ENCODE measurements at places on chromosomes 2 and 18. TPM values are rescaled to one million over a fixed set of nuclear protein-coding genes. Genes with fewer than 3 reads are reported as not detected.

GRCh38 chr2:122660786-122661634, 905.6 kb downstream of the TSN start:
- H3K4me3 ChIP-seq: peak overlapping the region; percentile 48
- peak; percentile 96 for DNase-seq
- peak overlapping the region; percentile 94 for H3K27ac ChIP-seq

DNA sequence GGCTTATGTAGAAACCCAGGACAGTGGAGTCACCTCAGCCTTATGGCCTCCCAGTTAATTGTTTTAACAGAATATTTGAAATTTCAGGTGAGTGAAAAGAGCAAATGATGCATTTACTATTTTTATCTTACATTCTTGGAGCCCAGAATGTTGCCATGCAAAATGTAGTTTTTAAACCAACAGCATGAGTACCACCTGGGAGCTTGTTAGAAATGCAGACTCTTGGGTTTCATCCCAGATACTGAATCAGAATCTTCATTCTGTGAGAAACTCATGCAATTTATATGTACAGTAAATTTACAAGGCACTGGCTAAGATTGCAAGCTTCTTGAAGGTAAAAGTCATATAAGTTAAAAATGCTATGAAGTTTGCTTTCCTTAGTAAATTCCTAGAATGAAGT, 654.5 kb upstream of the CDH2 start:
- H3K4me3 ChIP-seq: no peak overlapping the region
- no peaks in the 10 kb centered on the region for H3K36me3 ChIP-seq
- peaks cover 31% of the 10 kb centered on the region for H3K4me1 ChIP-seq
- H3K27ac ChIP-seq: no peak overlapping the region
- no peaks in the 10 kb centered on the region for H3K27me3 ChIP-seq

VWA3B gene
- total RNA-seq: not detected

DPYSL5 gene
- total RNA-seq: 10.3 TPM

- H3K27me3 ChIP-seq: peaks cover 8% of the 10 kb centered on the region
- peak overlapping the region; percentile 89 for H3K4me3 ChIP-seq
- H3K36me3 ChIP-seq: no peaks in the 10 kb centered on the region
- H3K4me1 ChIP-seq: 0 out of 2 replicates have a peak, but pooled peaks cover 2% of the 10 kb centered on the region
Measured at GRCh38 chr18:49459404-49460171, 857 bp downstream of the DYM start.

DNA sequence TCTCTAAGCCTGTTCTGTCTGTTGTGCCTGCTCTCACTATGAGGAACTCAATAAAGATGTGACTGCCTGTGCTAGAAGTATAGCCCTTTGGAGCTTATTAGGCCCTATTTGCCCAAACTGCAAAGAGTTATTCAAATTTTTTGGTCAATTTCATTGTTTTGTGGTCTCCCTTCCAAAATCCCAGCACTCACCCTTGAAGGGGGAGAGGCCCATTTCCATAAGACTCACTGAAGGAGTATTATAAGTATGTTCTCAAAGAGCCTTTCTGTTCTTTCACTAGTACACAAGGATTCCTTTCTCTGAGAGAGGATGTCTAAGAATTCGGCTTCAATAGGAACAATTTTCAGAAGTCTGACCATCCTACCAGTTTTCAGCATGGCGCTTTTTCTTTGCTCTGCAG, 641.9 kb upstream of the REG3G start:
- no peak overlapping the region for H3K4me3 ChIP-seq
- DNase-seq: no peak
- no peaks in the 10 kb centered on the region for H3K27me3 ChIP-seq
- no peak overlapping the region for H3K27ac ChIP-seq

ATOH8 gene
- 0.62 TPM for total RNA-seq

NCOA1 gene
- total RNA-seq: 15.1 TPM

GRCh38 chr2:150532879-150533278, 45.4 kb upstream of the RND3 start:
- no peak overlapping the region for H3K27ac ChIP-seq
- peaks cover 8% of the 10 kb centered on the region for H3K36me3 ChIP-seq
- no peak for DNase-seq
- no peaks in the 10 kb centered on the region for H3K27me3 ChIP-seq
- peaks cover 20% of the 10 kb centered on the region for H3K4me1 ChIP-seq

All from GM23338 (cell line).